ENCODE measurements at places on chromosomes 11 and 22.

GRCh38 chr11:61534025-61534932, 25.7 kb downstream of the LRRC10B start:
- DNase-seq, result no peak

DNA sequence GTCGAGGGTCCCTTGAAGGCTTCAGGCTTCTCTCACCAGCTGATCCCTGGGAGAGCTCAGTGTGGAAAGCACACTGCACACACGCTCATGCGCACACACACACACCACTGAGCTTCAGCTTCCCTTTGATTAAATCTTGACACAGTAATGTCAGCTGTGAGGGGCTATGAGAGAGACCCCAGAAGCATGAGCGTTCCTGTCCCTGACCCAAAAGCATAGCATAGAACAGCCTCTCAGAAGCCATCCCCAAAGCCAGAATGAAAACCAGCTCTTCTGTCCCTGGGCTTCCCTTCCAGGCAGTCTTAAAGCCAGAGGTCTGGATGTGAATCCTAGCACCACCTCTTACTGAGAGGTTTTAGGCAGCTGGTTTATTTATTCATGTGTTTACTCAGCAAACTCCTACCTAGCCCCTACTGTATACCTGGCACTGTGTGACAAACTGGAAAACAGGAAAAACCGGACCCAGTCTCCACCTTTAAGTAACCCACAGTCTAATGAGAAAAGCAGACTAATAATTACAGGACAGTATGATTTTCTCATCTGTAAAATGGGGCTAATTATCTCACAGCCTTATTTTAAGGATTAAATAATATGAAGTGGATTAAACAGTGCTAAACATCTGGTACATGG, 15.9 kb downstream of the GALNT18 start:
- DNase-seq, result no peak

DNA sequence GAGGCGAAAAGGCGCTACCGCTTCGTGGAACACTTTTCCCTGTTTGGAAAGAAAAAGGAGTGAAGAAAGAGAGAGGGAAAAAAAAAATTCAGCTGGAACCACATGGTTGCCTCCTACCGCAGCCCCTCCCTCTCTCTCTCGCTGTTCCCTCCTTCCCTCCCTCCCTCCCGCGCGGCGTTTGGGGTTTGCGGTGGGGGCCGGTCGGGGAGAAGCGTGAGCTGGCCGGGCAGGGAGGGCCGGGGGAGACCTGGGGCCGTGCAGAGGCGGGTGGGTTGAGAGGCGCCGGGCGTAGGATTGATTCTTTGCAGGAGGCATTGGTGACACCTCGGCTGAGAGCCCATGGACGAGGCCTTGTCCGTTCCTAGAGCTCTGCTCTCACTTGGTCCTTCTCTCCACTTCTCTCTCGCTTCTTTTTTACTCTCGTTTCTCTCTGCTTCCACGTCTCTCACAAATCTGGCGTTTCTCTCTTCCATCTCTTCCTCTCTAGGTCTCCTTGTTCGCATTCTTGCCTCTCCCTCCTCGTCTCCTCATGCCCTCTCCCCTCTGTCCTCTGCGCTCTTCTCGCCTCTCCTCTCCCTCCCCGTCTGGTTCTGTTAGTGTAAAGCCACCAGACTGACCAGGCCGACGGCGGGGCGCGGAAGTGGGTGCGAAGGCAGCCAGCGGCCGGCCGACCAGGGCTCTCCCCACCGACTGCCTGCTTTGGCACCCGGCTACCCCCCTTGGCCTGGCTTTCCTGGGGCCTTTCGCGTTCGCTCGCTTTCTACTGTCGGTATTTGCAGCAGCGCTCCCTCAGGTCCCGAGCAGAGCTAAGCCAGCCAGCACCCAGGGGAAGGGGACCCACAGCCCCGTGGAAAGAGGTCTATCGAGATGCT, at the start of gene CLMP:
Gene CLMP, minus strand, starts transcription at position 61 of the 872 bp plus-strand sequence. CDS start 308 bp downstream, outside the sequence.
- DNase-seq, result no peak

DNA sequence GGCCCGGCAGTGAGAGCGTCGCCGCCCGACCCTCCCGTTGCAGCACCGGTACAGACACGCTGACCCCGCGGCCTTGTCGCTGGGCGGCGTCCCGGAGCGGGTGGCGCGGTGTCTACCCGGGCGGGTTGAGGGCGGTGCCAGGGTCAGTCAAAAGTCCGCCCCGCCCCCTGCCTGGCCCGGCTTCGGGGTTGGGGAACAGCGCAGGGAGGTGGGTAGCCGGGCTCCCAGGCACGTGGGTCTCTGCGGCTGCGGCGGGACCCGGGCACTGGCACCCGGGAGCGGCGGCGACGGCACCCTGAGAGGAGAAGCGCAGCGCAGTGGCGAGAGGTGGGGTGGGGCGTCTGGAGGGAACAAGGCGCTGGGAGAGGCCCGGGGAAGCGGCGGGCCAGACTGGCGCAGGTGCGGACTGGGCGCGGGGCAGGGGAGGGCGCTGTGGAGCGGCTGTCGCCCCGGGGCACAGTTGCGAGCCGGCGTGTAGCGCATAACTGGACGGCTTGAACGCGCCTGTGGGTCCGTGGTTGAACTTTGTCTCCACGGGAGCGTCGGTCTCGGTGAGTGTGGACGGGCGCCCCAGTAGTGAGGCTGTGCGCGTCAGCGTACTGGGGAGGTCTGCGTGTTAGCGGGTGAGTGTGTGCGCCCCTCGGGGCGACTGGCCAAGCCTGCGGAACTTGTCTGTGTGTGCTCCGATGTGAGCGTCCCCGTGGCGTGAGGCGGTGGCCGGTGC, at the start of gene P2RY2:
Gene P2RY2, plus strand, starts transcription at position 176 of the 724 bp plus-strand sequence. CDS start 15,879 bp downstream, outside the sequence.
- DNase-seq, result peak; percentile 50

DNA sequence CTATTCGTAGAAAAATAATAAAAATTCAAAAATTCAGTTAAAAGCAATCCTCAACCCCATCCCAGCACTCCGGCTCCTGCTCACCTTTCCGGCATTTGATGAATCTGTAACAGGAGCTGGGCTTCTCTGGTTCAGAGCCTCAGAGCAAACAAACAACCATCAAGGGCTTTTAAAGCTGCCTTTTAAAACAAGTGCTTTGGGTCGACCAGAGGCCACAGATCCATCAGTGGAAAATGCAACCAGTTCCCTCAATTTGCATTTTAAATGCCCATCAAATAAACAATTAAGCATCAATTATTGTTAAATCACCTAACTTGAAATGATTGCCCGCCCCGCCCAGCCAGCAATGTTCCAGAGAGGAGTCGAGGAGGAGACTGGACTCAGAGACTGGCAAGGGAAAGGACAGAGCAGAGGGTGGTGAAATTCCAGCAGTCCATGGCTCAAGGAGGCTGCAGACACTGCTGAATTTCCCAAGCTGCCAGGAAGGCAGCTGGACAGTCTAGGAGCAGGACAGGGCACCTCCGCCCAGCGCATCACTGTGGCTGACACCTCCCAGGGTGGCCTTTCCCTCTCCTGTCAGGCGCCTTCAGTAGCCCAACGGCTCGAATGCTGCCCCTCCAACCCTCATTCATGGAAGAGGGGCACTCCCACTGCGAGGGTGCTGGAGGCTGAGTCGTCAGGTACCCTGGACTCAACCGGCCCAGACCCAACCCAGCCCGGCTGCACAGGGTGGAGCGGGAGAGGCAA, 7.5 kb downstream of the FXYD6 start:
- no peak for DNase-seq

DNA sequence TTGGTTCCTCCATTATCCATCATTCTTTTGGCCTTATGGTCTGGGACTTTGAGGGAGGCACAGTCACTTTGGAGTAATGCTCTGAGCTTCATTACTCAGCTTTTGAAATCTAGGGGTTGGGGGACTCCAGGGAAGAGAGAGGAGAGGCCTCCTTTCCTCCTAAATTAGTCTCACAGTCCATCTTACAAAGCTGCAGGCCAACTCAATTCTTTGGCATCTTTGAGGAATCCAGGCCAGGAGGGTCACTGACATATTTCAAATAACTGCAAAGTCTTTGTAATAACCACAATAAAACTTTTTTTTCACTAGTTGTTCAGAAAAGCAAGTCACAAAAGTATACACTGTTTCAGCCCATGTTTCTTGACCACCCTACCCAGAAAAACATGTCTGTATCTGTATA, 73.3 kb upstream of the FAR1 start:
- no peak for DNase-seq

DNA sequence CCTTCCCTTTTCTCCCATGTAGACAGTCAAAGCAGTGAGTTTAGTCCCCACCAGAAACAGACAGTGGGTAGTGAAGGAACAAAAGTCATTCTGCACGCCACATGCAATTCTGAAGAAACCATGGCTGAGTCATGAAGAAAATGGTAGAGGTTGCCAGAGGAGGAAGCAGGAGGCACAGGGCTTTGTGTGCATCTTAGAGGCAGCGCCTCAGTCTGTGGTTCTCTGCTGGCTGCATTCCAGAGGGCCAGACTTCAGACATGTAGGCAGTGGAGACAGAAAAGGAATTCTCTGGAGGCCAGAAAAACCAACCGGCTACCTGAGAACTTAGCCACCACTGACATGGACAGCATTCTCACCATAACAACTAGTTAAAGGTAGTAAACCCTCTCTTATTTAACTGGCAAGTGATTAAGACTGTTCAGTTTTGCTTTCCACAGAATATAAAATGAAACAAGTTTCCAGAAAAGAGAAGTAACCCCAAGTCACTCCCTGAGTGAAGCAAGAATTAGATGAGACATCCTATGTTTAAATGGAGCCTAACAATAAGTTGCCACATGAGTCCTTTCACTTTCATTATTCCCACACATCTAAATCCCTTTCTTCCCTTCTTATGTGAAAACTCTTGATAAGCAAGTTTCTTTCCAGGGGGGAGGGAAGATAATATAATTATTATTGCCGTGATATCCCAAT, 556.1 kb downstream of the SOX6 start:
- no peak for DNase-seq

GRCh38 chr11:118106789-118107335, 20.1 kb upstream of the SMIM35 start:
- DNase-seq, result no peak

- DNase-seq, result no peak
Observed at GRCh38 chr22:45807156-45807915, 135.7 kb downstream of the ATXN10 start.

- DNase-seq, result no peak
Observed at GRCh38 chr22:41565403-41566054, 4.7 kb downstream of the CSDC2 start.

GRCh38 chr11:117444256-117444655, 116.6 kb downstream of the CEP164 start:
- no peak for DNase-seq

DNA sequence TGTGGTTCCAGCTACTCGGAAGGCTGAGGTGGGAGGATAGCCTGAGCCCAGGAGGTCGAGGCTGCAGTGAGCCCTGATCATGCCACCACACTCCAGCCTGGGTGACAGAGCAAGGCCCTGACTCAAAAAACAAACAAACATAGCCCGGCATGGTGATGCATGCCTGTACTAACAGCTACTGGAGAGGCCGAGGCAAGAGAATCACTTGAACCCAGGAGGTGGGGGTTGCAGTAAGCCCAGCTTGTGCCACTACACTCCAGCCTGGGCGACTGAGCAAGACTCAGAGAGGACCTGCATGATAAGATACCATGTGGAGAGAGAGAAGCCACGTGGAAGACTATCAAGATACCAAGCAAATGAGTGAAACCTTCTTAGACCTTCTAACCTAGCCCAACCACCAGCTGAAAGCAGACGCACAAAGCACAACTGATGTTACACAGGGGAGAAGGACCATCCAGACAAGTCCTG, 36.1 kb downstream of the AMBRA1 start:
- no peak for DNase-seq

DNA sequence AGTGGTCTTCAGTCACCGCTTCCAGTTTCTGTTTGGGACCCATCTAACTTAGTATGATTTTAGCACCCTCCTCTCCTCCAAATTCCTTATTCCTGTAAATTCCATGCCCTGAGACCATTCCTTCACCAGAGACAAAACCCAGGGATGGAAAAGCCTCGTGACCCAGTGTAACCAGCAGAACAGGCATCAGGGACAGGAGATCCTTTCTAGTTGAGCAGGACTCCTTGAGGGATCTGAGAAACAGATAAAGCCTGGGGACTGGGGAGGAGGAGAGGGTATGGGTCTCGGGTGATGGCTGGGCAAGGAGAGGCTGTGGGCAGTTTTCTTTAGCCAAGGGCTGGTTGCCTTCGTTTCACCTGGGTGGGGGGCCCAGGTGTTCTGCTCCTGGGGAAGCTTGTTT, 40.9 kb downstream of the TEAD1 start:
- DNase-seq, result no peak

DNA sequence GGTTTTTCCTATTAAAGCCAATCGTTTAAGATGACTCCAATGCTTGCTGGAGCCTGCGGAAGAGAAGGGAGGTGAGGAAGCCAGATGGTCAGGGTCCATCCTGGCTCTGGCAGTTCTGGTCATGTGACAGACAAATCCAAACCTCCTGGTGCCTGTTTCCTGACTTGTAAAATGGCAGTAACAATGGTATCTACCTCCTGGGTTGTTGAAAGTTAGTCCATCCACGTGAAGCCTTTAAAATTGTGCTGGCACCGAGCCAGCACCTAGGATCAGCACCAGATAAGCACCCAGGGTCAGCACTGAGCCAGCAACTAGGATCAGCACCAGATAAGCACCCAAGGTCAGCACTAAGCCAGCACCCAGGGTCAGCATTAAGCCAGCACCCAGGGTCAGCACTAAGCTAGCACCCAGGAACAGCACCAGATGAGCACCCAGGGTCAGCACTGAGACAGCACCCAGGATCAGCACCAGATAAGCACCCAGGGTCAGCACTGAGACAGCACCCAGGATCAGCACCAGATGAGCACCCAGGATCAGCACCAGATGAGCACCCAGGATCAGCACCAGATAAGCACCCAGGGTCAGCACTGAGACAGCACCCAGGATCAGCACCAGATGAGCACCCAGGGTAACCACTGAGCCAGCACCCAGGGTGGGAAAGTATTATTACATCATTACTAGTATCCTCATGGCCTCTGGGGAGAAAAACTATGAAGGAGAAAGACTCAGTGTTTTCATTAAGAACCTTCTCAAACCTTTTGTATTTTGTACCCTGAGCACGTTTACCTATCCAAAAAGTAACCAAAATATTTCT, 17.2 kb downstream of the KIAA0930 start:
- no peak for DNase-seq

- DNase-seq, result no peak
Observed at GRCh38 chr11:102964867-102965266, 9.3 kb upstream of the MMP13 start.

DNA sequence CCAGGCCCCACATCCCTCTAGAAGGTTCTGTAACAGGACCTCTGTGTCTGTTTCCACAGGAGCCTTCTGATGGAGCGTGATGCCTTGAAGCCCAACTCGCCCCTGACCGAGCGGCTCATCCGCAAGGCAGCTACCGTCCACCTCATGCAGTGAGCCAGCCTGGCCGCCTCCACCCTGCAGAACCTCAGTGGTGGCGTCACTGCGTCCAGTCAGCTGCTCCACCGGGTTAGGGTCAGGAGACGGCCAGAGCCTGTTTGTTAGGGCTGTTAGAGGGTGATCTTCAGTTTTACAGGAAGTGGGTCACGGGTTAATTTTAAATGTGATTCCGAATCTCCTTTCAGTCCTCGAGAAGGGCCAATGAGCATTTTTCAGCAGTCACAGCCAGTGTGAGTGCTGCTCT, 3.9 kb upstream of the GTSE1 start:
- no peak for DNase-seq

Measured in naive B cell (primary cell).